ENCODE measurements at places on chromosomes 12 and 14.

- DNase-seq, result peak; percentile 86
Measured at GRCh38 chr14:68734231-68734732, 58.6 kb downstream of the ZFP36L1 start.

DNA sequence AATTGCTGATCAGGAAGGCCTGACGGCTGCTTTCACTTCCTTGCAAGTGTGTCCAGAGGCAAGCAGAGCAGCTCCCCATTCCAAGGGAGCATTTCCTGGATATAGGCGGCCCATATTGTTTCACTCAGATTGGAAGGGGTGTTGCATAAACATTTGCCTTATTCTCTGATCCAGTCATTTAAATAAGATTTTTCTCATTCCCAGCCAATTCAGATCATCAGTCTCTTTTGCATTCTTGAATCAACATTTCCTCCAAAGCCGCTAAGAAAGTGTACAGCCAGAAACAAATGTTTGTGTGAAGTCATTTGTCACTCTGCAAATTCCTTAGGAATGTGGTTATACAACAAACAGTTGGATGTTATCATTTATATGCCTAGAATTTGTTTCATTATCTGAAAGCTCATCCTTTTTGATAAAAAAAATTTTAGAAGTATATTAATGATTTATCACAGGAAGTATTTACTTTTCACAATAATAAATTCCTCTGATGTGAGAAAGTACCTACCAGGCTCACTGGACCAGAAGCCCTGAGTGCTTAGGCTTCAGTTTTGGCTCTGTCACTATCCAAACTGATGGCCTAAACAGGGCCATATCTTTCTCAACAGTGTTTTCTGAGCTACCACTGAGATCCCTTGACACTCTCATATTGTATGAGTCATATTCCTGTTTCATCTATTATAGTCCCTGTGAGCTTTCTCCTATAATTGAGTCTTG, 379.6 kb downstream of the CCDC91 start:
- no peak for DNase-seq

- DNase-seq, result no peak
Measured at GRCh38 chr14:32561520-32561919, 232.4 kb downstream of the AKAP6 start.

- DNase-seq, result no peak
Measured at GRCh38 chr12:10160617-10161385, 11.1 kb downstream of the OLR1 start.

DNA sequence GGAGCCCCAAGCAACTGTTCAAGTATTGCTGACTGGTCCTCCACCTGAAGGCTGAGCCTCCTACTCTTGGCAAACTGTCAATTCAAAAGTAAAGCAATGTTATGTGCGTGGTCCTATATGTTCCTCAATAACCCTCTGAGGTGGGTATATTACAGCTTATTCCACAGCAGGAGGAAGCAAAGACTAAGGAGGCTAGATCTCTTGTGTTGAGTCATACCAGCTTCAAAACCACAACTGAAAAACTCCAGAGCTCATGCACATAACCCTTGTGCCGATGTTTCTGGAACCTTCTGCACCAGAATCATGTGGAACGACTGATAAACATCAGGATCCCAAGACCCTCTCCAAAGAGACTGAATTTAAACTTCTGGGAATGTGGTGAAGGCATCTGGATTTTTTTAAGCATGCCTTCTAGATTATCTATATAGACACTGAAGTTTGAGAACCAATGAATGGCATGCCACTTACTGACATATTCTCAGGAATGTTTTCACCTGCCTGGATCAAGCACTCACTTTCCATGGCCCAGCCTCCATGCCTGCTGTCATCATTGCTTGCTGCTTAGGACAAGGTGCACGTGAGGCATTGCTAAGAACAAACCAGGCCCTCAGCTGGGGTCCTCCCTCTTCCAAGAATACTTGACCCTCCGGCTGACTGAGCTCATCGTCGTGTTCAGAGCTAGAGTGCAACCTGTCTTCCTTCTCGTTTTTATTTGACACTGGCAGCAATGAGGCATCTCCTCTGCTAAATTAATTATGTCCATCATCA, 194.7 kb downstream of the BCL11B start:
- no peak for DNase-seq

GRCh38 chr14:84826294-84826693, 703.6 kb upstream of the FLRT2 start:
- DNase-seq, result no peak

- DNase-seq, result no peak
Measured at GRCh38 chr12:52521175-52521567, 977 bp upstream of the KRT5 start.

Data from activated CD8-positive, alpha-beta T cell treated with anti-CD3 and anti-CD28 coated beads for 36 hours (primary cell).